ENCODE measurements at places on chromosomes 1 and 21. TPM values are rescaled to one million over a fixed set of nuclear protein-coding genes. Genes with fewer than 3 reads are reported as not detected.

The ECM1 gene
- total RNA-seq: 1.1 TPM

The B3GALT5 gene
- total RNA-seq: not detected

The ST6GALNAC5 gene
- total RNA-seq: not detected

The OR6N1 gene
- not detected for total RNA-seq

The C1orf210 gene
- not detected for total RNA-seq

The FAM163A gene
- total RNA-seq: not detected

The ADCY10 gene
- total RNA-seq: not detected

The SLC5A9 gene
- total RNA-seq: not detected

The HFM1 gene
- not detected for total RNA-seq

The LHX8 gene
- total RNA-seq: not detected

The HEYL gene
- total RNA-seq: not detected

The NMNAT1 gene
- total RNA-seq: 7.1 TPM

The TFF3 gene
- total RNA-seq: not detected

The MPZ gene
- total RNA-seq: 4.8 TPM

The EGLN1 gene
- 38.2 TPM for total RNA-seq

The SLAMF9 gene
- not detected for total RNA-seq

The SLC45A1 gene
- total RNA-seq: 0.25 TPM

The SOX13 gene
- total RNA-seq: 0.50 TPM

The PRAMEF15 gene
- total RNA-seq: not detected

The LRRC3 gene
- total RNA-seq: 4.2 TPM

The CD34 gene
- total RNA-seq: 0.08 TPM

The KIAA1614 gene
- not detected for total RNA-seq

The LCE2C gene
- not detected for total RNA-seq

The LORICRIN gene
- not detected for total RNA-seq

The KRTAP19-2 gene
- not detected for total RNA-seq

The IVL gene
- total RNA-seq: not detected

The RHBG gene
- not detected for total RNA-seq

The PTPRC gene
- total RNA-seq: 826 TPM

The LSS gene
- total RNA-seq: 79.4 TPM

The IPP gene
- total RNA-seq: 12.4 TPM
